Kasumi-1 (cell line): ENCODE measurements at places on chromosomes 1 and 21.

DNA sequence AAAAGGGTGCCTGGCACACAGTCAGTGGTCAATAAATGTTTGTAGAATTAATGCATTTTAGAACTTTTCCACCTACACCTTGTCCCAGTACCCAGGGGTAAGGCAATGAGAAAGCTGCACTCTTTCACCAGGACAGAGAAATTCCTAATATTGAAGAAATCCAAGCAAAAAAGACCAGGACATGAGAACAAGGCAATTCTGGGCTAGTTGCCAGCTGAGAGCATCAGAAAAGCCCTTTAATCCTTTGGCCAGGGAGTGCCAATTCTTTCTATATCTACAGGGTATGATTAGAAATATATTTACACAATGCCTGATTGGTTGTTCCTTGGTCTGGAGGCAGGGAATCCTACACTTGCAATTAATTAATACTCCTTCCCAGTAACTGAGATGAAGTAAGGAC lies 492.4 kb upstream of the NFIA start:
- DNase-seq: no peak

DNA sequence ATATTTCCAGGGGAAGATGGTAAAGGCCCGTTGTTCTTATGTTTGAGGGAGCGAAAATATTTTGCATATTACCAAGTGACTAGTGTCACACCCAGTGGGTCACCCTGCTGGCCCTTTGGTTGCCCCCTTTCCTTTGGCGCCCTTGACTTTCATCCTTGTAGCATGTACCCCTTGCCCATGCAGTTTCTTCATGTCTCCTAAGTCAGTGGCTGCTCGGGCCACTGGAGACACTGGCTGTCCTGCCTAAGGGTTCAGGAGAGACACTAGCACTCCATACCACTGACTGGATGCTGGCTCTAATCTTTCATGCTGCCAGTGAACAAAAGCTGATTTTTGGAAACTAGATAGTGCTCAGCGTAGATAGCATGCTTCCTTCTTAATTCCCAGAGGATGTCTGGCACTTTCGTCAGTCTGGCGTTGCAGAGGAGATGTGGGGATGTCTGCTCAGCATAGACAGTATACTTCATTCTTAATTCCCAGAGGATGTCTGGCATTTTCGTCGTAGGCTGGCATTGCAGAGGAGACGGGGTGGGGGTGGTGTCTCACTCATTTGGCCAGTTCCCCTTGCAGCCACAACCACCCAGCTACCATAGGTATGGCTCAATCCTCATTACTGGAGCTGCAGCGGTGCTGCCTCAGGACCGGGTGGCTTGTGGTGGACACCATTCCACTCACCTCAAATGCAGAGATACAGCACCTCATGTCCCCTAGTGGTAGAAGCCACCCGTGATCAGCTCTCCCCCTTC lies 770.9 kb upstream of the TPTE start:
- DNase-seq: no peak

DNA sequence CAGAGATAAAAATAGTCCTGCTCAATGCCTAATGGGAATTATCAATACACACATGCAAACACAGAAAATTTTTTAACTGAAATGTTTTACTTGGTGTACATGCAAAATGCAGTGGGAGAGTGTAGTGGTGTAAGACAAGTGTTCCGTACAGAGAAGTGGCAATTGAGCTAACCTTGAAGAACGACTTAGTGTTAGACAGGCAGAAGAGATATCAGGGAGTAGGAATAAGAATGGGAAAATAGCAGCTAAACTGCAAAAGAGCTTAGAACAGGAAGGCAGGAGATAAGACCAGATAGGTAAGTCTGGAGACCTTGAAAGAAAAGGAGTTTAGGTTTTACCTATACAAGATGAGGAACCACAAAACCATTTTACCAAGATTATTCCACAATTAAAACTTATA lies 9.0 kb downstream of the USP24 start:
- no peak for DNase-seq

- no peak for DNase-seq
Observed at GRCh38 chr1:10745886-10746455, 50.5 kb downstream of the CASZ1 start.

DNA sequence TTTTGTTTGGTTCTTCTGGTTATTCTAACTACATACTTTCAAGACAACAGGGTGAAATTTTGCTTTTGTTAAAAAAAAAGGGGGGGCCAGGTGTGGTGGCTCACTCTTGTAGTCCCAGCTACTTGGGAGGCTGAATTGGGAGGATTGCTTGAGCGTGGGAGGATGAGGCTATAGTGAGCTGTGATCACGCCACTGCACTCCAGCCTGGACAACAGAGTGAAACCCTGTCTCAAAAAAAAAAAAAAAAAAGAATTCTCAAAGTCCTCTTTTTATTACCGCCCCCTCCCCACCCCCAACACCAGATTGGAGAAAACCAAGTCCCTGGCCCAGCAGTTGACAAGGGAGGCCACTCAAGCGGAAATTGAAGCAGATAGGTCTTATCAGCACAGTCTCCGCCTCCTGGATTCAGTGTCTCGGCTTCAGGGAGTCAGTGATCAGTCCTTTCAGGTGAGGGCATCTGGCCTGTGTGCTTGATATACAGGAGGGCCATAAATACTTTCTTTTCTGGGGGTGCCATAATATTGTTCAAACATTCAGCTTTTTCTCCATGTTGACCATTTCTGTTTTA lies 50.2 kb downstream of the LAMC2 start:
- no peak for DNase-seq

- peak; percentile 78 for DNase-seq
Observed at GRCh38 chr1:245156041-245156735, 1.4 kb downstream of the KIF26B start.

- DNase-seq: no peak
Observed at GRCh38 chr1:45682942-45683341, 3.4 kb downstream of the GPBP1L1 start.

DNA sequence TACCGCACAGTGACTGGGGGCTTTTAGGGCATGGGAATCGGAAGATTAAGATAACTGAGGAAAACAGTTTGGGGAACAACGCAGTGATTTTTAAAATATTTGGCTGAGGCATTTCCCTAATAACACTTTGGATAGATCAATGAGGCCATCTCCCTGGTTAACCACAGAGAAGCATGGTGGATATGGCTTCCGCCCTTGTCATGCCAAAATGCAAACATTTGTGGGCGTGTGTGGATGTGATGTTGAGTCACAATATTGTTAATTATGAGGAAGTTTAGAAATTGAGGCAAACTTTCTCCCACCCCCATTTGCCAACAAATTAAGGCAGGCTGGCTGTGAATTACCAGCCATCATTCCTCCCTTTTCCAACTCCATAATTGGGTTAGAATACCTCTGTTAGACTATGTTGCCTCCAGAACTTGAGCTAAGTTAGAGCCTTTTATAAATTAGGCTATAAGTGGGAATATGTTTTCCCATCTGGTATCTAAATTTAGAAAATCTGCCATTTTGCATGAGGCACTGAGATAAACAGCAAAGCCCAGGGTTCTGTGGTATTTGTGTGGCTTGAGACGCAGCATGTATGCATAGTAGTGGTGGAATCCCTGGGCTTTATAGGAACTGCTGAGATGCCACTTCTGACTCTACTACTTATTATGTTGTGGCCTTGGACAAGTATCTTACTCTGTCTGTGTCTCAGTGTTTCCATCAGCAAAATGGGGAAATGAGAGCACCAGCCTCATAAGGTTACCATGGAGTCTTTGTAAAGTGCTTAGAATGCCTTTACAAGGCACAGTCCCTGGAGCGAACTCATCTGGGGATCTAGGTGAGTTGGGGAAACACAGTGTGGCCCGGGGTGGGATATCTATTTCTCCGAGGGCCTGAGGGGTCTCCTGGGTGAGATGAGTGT lies 154.6 kb downstream of the C1orf94 start:
- DNase-seq: no peak

DNA sequence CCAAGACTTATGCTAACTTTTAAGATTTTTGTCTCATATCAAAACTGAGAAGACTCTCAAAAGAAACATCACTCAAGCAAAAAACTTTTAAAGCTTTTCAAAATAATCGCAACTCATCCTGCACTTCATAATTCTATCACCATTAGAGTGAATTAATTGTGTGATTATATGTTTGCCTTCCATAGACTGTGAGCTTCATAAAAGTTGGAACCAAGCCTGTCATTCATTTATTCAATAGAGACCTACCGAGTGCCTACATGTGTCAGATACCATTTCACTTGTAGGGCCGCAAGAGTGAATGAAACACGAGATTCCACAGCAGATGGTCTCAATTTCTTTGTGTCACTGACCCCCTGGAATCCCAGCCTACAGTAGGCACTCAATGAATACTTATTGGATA lies 106.4 kb downstream of the RHOU start:
- no peak for DNase-seq

DNA sequence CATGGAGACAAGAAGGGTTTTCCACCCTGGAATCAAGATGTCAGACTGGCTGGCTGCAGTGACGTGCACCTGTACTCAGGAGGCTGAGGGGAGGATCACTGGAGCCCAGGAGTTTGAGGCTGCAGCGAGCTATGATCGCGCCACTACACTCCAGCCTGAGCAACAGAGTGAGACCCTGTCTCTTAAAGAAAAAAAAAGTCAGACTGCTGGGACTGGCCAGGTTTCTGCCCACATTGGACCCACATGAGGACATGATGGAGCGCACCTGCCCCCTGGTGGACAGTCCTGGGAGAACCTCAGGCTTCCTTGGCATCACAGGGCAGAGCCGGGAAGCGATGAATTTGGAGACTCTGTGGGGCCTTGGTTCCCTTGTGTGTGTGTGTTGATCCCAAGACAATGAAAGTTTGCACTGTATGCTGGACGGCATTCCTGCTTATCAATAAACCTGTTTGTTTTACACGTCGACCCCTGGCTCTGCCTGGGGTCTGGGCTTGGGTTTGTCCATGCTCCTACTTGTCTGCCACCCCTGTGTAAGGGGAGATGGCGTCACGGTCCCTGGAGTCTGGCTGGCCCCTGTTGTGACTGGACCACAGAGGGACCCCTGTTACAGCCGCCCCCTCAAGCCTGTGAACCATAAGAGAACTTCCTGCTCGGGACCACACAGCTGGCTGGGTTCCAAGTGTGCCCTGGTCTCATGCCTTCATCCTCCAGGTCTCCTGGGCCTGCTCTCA lies 20.9 kb upstream of the VPS13D start:
- peak; percentile 77 for DNase-seq

GRCh38 chr1:39346872-39347271 lies 142.4 kb downstream of the MACF1 start:
- DNase-seq: no peak

GRCh38 chr1:220703305-220703704 lies 13.1 kb downstream of the C1orf115 start:
- DNase-seq: no peak

GRCh38 chr1:246012341-246012740 lies 494.7 kb downstream of the SMYD3 start:
- peak; percentile 75 for DNase-seq

DNA sequence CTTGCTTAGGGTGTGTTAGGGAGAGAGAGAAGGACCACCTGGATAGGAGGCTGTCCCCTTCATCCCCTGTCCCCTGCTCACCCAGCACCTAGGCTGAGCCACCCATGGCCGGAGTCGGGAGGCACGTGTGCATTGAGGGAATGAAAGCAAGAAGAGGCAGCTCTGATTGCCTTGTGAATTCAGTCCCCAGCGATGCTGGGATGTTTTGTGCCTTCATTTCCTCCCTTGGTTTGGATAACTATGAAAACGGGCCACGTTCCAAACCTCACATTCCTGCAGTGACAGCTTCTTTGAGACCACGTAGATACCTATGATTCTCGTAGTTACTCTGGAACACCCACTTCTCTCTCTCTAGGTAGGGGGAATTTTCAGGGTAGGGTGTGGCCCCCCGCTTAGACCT lies 67.1 kb downstream of the MAN1C1 start:
- no peak for DNase-seq

DNA sequence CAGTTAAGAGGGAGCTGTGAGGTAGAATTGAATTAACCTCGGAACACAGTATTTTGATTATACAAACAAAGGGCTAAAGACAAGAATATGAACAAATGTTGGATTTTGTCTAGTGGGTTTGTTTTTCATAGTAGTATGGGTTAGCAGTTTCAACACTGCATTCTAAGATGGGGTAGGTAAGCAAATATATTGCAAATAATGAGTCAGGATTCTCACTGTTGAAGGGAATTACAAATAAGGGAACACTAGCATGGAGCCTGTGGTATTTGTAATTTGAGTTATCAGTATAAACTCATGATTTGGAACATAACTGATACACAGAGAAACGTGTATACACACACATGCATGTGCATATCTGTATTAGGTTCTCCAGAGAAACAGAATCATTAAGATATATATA lies 44.5 kb downstream of the CD55 start:
- no peak for DNase-seq

DNA sequence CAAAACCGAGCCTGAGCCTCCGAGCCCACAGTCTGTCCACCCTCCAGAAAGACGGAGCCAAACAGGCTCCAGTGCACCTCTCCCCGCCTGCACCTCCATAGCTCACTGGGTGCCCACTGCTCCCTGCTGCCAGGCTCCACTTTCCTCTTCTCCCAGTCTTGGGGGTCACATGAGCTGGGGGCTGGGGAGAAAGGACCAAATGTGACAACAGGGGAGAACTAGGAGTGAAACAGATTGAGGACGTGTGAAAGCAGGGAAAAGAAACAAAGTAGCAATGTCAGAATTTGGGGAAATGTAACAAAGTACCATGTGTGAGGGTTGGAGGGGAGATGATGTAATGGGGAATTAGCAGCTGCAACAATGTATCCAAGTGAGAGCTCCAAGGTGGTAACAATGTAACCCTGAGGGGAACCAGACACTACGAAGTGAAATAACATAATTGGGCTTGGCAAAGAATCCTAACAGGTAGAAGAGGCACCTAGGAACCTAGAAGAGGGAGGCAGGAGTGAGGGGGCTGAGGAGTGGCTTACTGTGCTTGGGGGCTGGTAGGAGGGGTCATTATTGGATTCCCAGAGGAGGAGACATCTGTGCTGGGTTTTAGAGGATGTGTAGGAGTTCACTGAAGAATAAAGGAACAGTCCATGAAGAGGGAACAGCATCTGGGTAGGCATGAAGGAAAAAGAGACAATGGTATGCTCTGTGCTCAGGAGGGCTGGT lies 12.5 kb downstream of the SDC3 start:
- DNase-seq: no peak

DNA sequence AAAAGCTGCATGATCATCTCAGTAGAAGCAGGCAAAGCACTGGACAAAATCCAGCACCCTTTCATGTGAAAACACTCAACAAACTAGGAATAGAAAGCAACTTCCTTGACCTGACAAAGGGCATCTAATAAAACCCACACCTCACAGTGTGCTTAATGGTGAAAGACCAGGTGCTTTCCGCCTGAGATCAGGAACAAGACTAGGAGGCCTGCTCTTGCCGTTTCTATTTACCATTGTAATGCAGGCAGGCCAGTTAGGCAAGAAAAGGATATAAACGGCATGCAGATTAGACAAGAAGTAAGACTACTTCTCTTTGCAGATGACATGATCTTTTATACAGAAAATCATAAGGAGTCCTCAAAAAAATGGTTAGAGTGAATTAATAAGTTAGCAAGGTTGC lies 37.2 kb downstream of the SLC37A1 start:
- no peak for DNase-seq

DNA sequence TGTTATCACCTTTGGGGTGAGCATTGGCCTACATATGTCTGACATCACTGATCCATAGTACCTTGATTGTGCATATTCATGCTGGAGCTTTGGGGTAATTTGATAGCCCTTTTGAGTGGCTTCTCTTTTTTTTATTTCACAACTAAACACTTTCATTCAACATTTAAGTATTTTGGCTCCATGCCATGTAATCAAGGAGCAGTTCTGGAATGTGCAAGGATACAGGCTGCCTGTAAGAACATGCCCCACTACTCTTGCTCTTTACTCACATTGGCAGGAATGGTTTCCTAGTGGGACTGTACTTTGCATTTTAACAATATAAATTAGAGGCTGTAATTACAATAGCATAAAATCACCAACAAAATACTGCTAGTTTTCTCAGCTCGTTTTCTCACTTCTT lies 300.7 kb upstream of the SPAG17 start:
- no peak for DNase-seq

GRCh38 chr1:222892137-222892769 lies 77.4 kb downstream of the DISP1 start:
- no peak for DNase-seq
